Suppressor macrophage treated with lipopolysaccharide for 1 hour (primary cell): ENCODE measurements at places on chromosomes 16 and 17.

- no peak for DNase-seq
Measured at GRCh38 chr16:71449020-71449419, 7.2 kb upstream of the TLE7 start.

DNA sequence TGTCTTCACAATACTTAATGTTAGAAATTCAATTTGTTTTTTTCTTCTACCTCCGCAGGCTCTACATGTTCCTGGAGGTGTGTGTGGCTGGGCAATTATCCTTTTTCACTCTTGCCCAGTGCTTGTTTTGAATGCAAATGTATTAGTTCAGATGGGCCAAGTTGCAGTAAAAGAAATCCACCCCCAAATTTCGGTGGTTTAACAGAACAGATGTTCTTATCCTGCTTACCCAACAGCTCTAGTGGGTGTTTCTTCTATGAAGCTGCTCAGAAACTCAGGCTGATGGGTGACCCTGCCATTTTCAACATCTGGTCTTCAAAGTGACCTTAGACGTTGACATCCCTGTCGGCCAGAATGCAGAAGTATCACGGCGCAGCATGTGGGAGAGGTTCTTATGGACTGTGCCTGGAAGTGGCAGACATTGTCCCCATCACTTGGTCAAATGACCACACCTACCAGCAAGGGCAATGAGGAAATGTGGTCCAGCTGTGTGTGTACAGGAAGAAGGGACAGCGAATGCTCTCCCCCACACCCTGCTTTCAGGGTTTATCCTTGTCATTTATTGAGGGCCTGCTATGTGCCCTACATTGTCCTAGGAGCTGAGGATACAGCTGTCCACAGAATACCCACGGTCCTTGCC is 157.3 kb downstream of the CDH13 start:
- DNase-seq, result no peak

DNA sequence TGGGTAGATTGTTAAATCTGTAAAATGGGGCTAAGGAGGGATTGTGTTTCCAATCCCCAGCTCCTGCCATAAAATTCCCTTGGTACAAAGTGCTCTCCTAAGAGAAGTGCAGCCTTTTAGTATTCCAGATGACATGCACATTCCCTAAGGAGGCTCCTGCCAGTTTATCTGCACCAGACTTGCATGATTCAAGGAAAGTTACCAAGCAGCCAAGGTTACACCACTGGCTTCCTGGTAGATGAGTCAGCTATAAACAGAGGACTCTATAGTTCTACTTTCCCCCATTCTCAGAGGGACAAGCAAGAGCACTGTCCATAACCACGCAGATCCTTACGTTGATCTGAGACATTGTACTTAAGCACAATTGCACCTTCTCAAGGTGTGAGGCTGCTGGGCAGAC is 1.9 kb downstream of the CALB2 start:
- no peak for DNase-seq

DNA sequence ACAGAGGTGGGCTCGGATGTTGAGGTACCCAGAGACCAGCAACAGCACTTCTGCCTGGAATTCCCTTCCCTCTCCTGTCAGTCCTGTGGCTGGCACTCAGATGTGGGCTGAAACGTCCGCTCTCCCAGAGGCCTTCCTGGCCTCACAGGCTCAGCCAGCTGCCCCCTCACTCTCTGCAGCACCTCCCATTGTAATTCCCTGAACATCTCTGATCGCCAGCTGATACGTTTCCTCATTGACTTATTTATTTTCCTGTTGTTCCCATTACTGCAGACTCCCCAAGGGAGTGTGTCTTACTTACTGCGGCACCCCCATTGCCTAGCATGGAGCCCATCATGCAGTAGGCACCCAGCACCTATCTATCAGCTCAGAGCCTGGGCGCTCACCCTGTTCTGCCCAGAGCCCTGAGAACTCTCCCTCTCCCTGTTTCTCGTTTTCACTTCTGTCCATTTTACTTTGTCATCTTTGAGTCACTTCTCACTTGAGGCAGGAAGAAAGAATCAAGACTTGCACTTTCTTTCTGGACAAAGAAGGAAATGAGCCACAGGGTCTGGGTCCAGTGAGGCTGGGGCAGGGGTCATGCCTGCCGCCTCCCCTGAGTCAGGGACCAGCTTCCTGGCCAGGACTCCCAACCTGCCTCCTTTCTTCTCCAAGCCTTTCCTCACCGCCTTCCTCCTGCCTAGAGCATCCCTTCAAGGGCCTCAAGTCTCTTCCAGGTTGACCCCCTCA is 10.2 kb downstream of the CDH5 start:
- peak; percentile 65 for DNase-seq

GRCh38 chr17:79508291-79508716 is 102.5 kb downstream of the RBFOX3 start:
- DNase-seq, result no peak

DNA sequence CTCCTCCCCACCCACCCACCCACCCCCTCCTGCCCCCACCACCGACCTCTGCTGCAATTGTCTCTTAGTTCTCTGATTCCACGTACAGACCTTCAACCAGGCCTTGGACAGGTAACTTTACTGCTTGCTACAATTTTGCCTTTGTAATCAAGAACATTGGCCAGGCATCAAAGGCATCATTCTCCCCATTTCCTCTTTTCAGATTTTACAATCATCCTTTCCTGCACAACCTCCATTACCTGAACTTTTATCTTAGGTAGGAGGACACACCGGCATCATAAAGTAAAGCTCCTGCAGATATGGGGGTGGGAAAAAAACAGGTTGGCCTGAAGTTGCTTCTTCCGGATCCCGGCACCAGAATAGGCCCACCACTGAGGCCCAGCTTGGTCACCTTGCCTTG is 25.7 kb upstream of the SUPT4H1 start:
- no peak for DNase-seq

DNA sequence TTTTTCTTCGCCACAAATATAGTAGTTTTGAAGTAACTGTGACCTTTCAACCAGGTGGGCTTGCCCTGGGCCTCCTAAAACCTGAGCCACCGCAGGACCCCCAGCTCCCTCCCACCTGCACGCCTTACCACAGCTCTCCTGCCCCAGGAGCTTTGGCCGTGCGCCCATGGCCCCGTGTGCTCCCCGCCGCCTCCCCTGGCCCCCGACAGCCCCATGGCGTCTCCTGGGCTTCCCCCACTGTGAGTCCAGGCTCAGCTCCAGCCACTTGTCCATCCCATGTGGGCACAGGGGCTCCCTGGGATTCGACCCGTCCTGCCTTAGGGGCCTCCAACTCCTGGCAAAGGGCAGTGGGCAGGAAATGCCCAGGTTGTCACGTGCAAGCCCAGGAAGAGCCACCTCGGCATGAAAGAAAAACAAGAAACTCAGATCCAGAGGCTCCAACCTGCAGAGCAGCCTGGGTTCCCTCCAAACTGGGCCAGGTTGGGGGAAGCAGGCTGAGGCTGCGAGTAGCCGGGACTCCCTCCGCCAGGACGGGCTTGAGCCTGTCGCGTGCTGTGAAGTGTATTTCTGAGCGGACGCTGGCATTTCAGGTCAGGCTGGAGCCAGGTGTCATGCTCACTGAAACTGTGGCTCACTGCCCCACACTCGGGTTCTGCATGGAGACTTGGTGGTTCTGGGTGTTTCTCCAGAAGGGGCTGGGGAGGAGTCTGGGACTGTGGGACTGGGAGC is 5.8 kb downstream of the LGALS3BP start:
- DNase-seq, result no peak
